Right forelimb (tissue), 1 donor: ENCODE measurements at places on chromosomes 6 and 20.

- no peak for DNase-seq
These were observed 776.7 kb downstream of the TBC1D32 start for GRCh38 chr6:120557554-120557953.

DNA sequence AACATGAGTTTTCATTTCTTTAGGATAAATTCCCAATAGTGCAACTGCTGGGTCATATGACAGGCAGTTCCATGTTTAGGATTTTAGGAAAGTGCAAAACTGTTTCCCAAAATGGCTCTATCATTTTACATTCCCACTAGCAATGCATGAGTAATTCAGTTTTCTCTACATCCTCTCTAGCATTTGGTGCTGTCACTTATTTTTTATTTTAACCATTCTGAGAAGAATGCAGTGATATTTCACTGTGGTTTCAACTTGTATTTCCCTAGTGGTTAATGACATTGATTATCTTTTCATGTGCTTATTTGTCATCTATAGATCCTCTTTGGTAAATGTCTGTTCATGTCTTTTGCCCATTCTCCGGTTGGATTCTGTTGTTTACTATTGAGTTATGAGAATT lies 82.7 kb downstream of the PHIP start:
- DNase-seq, result no peak

DNA sequence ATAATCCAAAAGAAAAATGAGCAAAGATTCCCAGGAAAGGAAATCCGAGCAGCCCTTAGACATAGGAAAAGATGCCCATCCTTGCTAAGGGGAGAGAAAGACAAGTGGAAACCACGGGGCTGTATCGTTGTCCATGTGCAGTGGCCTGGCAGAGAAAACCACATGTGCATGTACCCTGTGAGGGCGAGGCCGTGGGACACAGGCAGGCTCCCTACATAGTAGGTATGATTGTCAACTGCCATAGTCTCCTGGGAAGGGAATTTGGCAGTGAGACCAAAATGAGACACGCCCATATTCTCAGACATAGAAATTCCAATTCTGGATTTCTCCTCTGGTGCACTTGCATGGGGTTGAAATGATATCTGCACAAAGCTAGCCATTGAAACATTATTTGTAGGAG lies 169.7 kb upstream of the SALL4 start:
- DNase-seq, result no peak

DNA sequence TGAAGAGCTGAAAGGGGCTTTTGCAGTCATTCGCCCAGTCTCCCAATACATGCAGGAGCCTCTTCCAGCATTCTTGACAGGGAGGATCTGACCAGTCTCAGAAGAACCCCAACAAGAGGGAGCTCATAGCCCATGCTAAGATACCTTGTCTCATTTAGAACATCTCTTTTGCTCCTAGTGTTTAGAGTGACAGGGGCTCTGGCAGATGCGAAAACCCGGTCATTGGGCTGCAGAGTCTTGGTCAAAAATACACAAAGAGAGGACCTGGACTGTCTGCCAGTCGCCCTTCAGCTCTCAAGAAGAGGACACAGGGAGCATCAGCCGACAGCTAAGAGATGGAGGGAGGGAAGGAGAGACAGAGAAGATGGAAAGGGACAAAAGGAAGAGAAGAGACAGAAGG lies 700 bp downstream of the GUCA1B start:
- no peak for DNase-seq

DNA sequence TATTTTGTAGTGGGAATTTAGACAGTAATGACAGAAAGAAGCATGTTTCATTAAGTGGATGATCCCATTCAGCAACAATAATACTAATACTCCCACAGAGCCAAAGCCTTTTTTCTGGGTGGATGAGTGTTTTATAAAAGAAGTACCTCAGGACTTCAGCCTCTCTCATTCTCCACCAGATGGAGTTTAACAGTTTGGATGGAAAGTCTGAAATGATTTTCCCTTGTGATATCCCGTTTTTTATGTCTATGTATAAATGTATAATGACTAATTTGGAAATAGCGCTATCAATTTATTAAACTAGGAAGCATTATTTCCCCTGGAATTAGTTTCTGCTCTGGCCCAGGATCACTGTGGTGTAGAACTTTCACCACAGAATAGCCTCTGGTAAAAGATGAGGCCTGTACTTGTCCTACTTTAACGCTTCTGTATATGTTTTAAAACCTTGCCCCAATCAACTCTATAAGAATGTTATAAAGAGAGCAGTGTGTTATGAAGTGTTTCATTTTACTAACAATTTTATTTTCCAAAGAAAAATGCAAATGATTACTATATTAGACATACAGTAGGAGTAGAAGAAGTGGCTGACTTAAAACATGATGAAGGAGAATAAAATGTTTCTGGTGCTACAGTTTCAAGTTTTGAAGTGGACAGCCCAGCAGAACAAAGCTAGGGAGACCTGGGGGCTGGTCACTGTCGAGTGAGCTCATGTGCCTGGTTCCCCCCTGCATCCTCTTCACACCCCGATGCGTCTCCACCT lies 135.6 kb downstream of the HIVEP1 start:
- DNase-seq, result no peak

- DNase-seq, result no peak
These were observed 39.2 kb downstream of the PREX1 start for GRCh38 chr20:48788486-48789072.

- no peak for DNase-seq
These were observed 2.5 kb downstream of the CCDC167 start for GRCh38 chr6:37496951-37497885.

DNA sequence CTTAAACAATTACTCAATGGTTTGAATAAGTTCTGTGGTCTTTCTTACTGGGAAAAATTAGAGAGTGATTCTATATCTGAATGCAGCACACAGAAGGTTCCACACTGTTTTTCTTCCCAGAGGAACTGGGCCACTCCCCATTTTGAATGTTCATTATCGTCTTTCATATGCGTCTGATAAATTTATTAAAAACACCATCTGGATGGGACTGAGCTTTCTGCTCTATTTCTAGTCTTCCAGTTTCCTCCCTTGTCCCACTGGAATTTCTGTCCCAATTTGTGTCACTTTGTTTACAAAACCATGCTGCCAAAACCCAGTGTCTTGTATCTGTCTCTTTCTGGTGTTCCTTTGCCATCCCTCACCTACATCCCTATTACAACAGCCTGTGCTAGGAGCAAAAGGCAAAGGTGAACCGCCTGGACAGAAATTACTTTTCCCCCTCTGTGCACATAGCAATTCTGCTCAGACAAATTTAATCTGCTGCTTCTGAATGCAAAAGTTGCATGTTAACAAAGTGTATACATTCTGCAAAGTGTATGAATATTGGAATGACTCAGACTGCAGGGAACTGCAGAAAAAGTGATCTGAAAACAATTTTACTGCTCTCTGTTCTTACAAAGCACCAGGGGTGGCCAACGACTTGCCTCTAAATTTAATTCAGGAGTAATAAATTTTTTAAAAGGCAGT lies 333.6 kb downstream of the BTBD9 start:
- DNase-seq, result no peak

DNA sequence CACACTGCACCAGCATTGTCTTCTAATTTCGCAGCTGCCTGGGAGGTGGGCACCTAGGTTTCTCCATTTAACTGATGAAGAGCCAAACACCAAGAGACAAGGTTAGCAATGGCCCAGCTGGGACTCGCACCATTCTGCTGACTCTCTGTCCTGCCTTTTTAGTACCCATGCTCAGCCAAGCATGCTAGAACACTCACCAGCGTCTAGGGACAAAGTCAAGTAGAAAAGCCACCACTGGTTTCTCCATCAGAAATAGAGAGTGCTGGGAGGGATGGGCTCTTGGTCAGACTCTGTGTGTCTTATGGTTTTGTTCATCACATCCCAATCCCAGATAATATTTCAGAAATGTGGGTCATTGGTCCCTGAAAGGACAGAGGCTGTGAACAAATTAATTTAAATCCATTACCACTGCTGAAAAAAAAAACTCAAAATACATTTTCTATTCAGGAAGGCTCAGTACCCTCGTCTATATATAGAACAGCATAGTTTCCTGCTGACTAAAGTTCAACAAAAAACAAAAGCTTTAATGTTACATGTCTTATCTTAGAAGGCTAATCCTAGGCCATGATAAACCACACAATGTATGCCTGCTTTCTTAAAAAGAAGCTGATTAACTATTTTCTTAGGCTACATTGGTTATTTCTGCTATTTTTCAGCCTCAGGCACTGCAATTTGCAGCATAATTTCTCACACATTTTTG lies 111.0 kb downstream of the TBC1D7 start:
- DNase-seq, result no peak

GRCh38 chr20:60642541-60642940 lies 609.5 kb upstream of the CDH4 start:
- DNase-seq, result no peak

DNA sequence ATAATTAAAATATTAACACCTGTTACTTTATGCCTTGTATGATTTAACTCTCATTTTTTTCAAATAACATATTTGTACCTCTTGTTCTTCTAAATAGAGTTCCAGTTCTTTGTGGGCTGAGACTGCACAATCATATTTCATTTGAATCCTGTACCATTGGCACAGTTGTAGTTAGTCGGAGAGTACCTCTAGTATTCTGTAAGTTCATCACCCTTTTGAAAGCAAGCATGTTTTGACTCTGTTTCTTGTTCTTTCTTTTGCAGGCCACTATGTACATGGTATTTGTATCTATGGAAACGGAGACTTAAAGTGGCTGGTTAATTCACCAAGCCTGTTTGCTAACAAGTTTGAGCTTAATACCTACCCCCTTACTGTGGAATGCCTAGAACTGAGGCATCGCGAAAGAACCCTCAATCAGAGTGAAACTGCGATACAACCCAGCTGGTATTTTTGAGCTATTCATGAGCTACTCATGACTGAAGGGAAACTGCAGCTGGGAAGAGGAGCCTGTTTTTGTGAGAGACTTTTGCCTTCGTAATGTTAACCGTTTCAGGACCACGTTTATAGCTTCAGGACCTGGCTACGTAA lies 68.2 kb downstream of the C6orf52 start:
- DNase-seq, result no peak

DNA sequence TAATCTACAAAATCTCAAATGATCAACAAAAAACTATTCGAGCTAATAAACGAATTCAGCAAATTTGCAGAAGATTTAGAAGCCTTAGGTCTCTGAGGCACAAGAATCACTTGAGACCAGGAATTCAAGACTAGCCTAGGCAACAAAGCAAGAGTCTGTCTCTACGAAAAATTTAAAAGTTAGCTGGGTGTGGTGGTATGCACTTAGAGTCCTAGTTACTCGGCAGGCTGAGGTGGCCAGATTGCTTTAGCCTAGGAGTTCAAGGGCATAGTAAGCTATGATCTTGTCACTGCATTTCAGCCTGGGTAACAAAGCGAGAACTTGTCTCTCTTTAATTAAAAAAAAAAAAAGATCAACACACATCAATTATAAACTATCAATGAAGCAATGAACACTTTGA lies 34.2 kb downstream of the FAM184A start:
- DNase-seq, result no peak
